ENCODE measurements at places on chromosomes 3 and 15. TPM values are rescaled to one million over a fixed set of nuclear protein-coding genes. Genes with fewer than 3 reads are reported as not detected.

GRCh38 chr15:57387564-57388076 lies 11.3 kb downstream of the CGNL1 start:
- no peak for DNase-seq

Gene CATSPER2
- 7.0 TPM for total RNA-seq

DNA sequence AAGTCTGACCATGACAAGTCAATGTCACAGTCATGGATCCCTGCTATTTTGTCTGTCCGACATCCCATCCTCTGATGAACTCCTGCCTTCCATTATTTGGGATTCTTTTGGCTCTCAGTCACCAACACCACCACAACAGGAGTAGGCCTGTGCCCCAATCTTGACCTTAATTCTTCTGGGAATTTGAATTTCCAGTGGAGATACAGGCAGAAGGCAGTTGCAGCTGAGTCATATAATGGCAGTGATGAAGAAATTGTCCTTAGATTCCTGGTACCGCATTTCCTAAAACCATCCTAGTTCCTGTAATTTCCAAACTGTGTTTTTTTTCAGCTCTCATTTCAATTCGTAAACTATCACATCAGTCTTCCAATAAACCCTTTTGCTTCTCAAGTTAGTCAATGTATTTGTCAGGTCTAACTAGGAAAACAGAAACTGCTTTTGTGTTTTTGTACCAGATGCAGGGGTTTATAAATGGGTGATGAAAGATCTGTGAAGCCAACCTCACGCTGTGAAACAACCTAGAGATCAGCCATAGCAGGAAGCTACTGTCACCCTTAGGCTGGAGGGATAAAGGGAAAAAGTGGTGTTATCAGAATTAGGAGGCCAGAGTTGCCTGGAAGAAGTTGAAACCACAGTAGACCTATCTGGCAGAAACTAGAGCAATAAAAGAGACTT lies 126.3 kb upstream of the TMEM108 start:
- DNase-seq = no peak

DNA sequence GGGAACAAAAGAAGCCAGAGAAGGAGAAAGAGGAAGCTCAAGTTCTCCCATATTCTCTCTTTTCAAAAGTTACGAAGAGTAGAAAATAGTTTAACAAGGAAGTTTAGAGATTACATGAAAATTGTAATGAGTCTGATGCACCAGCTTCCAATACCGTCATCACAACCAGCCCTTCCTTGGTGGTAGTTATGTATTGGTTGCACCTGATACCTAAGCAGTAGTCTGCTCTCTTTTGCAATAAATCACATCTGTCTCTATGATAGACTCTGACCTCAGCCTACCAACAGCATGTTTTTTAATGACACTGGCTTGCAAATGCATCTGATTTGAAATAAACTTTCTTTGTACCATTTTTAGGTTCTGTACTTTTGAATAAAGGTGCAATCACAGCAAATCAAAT lies 575.8 kb downstream of the FHIT start:
- no peak for DNase-seq

GRCh38 chr3:15467227-15468181 lies 40.1 kb downstream of the EAF1 start:
- no peak for DNase-seq

Gene IL20RB
- total RNA-seq = 1.7 TPM

GRCh38 chr3:180408654-180409053 lies 193.3 kb upstream of the TTC14 start:
- no peak for DNase-seq

- no peak for DNase-seq
These were observed 9.0 kb upstream of the IGDCC4 start for GRCh38 chr15:65431731-65432130.

GRCh38 chr3:146746190-146746589 lies 141.0 kb upstream of the PLSCR5 start:
- DNase-seq = no peak

DNA sequence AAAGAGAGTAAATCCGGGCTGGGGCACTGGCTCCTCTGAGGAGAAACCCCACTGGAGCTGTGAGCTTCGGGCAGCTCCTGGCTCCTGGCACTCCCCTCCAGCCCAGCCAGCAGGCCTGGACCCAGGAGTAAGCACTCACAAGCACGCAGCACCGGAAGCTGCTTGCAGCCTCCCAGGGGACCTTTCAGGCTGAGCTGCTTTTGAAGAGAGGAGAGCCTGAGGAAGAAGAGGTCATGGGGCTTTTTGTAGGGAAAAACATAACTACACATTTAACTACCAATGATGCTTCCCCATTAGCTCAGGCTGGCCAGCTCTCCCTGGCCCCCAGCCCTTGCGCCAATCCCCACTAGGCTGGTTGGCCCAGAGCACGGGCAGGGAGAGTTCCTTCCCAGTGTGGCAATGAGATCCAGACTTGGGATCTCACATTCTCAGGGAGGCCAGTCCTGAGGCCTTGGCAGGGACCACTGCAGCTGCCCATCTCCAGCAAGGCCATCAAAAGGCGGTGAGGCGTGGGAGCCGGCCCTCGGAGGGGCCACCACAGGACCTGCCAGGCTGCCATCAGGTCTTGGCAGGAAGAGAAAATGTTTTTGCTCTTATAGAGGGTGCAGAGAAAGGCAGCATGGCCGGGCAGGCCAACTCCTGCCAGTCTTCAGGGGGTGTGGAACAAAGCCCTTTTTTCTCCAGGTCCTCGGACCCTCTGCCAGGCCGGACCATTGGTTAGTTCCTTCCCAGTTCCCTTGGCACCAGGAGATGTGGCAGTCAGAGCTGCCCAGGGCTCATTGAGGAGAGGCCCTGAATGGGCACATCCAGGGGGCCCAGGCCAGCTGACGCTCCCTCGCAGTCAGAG lies 41.5 kb upstream of the MFGE8 start:
- no peak for DNase-seq

DNA sequence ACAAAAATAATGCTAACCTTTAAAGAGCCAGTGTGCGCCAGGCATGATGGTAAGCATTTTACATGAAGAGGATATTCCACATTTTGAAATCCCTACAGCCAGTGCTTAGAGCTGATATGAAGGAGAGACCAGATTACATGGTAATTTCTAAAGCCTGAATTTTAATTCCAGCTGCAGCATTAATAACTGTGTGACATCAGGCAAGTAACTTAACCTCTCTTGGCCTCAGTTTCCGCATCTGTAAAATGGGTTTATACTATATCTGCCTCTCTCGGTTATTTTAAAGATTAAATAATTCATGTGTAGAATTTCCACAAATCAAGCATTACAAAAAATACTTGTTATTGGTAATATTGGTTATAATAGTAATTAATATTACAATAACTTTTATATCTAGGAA lies 165.4 kb downstream of the UACA start:
- DNase-seq = no peak

DNA sequence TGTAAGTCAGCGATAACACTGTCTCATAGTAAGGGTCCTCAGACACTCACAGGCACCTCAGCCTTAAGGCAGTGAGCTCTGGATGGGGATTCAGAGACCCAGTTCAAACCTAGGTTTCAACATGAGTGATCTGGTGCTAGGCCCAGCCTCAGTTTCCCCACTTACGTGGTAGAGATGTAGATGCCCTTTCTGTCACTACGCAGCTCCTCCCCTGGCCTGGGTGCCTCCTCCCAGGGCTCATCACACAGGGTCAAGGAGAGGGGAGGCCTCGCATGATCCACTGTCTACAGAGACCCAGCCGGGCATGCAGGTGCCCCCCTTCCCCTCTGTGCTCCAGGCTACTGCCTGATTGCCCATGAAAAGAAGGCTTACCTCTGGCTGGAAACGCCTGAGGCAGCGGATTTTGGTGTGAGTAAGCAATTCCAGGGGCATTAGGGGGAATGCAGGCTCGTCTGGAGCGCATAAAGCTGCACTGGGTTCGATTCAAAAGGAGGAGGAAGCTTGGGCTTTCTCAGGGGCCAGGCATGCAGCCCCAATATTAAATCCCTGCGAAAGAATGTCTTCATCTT lies 69.8 kb upstream of the ANKRD34C start:
- DNase-seq = no peak

DNA sequence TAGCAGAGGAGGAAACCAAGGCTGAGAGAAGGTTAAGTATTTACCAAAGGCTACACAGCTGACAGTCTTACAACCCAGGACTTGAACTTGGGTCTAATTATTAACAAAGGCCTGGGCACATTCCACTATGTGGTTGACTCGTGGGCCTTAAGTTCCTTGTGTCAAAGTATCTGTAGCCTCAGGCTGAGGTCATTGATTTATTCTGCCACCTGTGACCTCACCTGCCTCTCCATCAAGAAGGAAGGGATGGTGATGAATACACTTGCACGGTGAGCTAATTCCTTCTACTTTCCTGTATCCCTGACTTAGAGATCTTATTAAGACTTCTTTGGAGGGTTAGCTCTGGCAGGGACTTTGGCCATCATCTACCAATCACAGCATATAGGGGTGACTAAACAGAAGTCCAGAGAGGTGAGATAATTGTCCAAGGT lies 19.9 kb upstream of the LRRC58 start:
- DNase-seq = no peak

GRCh38 chr3:60395173-60395762 lies 856.0 kb downstream of the FHIT start:
- DNase-seq = no peak

GRCh38 chr3:71585131-71585530 lies 1.6 kb upstream of the FOXP1 start:
- DNase-seq = no peak

Gene FOXB1
- not detected for total RNA-seq

DNA sequence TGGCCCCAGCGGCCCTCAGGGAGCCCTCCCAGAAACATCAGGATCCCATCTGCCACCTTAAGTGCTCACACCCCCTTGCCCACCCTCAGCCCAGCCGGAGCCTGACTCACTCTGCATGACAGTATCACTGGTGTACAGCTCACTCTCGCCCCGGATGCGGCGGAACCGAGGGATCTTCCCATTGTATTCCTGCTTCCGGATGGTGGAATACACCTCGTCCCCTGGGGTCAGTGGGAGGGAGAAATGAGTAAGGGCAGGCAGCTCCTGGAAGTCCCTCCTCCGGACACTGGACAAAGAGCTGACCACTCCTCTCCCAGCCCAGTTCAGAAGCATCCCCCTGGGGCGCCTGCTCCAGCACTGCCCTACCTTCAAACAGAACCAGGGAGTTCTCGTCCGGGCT lies 16.5 kb downstream of the SEMA7A start:
- DNase-seq = no peak

GRCh38 chr3:69881756-69882428 lies 117.6 kb upstream of the SAMMSON start:
- no peak for DNase-seq

Gene DNASE1L3
- total RNA-seq = 9.0 TPM

DNA sequence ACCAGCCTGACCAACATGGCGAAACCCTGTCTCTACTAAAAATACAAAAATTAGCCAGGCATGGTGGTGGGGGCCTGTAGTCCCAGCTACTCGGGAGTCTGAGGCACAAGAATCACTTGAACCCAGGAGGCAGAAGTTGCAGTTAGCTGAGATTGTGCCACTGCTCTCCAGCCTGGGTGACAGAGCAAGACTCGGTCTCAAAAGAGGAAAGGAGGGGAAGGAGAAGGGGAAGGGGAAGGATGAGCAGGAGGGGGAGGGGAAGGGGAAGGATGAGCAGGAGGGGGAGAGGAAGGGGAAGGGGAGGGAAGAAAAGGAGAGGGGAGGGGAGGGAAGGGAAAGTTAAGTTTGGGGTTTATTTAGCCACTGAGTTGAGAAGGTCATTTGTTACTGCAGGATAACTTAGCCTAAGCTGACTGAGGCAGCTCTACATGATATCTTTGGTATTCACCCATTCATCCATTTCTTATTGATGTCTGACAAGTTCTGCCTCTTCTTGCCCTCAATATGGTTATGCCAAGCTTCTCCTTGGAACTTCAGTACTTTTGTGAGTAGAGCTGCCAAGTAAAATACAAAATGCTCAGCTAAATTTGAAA lies 15.9 kb upstream of the ABHD2 start:
- no peak for DNase-seq

DNA sequence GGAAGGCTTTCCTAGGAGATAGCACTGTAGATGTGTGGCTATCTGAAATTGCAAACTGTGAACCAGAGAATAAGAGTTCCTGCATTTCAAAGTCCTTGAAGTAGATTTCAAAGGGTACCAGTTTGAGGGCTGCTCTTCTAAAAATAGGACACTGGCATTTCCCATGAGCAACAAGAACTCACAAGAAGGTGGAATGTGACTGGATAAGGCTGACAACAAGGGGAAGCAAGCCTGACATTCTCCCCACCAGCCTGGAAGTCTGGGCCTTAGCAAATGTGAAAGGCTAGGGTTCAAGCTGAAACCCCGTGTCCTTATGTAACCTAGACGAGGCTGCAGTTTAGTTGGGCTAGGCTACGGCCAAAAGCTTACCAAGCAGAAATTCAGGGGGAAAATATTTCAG lies 18.7 kb upstream of the TJP1 start:
- DNase-seq = no peak

Gene GPR62
- not detected for total RNA-seq

Gene GOLGA8Q
- total RNA-seq = 5.5 TPM

GRCh38 chr3:105811518-105812193 lies 57.2 kb downstream of the CBLB start:
- DNase-seq = no peak

- DNase-seq = peak; percentile 72
These were observed 31.5 kb downstream of the KCNAB1 start for GRCh38 chr3:156151824-156152428.

Gene HIGD2B
- not detected for total RNA-seq

DNA sequence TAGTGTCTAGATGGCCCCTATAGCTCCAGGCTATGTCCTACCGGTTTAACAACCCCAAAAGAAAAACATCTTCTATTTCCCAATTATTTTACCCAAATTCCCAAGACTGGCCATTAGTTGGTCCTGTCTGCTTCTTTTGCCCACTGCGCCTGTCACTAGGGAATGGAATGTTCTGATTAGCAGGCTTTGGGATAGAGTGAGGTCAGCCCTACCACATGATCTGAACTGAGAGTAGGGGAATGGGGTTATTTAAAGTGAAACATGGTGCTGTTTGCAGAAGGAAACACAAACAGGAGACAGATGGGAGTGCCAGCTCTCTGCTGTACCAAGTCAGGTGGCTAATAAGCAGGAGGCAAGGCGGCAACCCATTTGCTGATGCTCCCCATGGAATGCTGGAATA lies 635.6 kb upstream of the CFAP20DC start:
- DNase-seq = no peak

Gene PPARG
- 173 TPM for total RNA-seq

Gene BFSP2
- total RNA-seq = not detected

Gene GOLGA6A
- total RNA-seq = not detected

- no peak for DNase-seq
These were observed 1472.4 kb downstream of the SI start for GRCh38 chr3:163605915-163606314.

GRCh38 chr3:196055683-196056270 lies 26.1 kb downstream of the TFRC start:
- no peak for DNase-seq

DNA sequence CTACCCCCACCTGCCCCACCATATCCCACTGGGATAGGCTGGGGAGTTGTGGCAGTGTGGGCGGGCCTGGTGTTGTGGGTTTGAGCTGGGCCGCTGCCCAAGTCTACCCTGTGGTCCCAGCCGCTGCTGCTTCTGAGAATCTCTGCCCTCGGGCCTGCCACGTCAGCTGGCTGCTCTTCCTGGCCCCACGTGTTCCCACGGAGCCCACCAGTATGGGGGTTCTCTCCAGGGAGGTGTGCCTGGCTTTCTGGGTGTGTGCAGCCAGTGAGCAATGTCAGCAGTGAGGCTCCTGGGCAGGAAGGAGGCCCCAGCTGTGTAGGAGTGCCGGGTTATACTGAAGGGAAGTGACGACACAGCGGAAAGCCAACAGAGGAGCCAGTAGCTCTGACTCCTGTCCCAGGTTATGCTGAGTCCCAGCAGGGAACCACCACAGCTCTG lies 10.5 kb downstream of the GNAI2 start:
- DNase-seq = peak; percentile 57

- no peak for DNase-seq
These were observed 141.7 kb downstream of the LRRK1 start for GRCh38 chr15:101060576-101061551.

Gene CELF6
- total RNA-seq = 3.8 TPM
